ENCODE measurements at places on chromosomes 6 and 20.

DNA sequence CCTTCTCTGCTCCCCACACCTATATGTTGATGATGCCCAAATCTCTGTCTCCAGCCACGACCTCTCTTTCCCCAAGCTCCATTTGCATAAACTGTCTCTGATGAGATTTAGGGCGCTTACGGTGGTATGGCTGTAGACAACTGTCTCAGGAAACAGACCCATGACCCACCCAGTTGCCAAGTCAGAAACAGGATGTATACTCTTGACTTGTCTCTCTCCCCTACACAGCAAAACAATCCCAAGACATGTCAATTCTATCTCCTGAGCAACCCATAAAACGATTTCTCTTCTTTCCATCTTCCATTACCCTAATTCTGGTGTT lies 13.9 kb downstream of the GNL1 start:
- no peak for DNase-seq

GRCh38 chr6:24718449-24719124 lies 367 bp downstream of the C6orf62 start:
- no peak for DNase-seq

- peak; percentile 74 for DNase-seq
Observed at GRCh38 chr20:34066476-34067090, 45.5 kb downstream of the EIF2S2 start.

DNA sequence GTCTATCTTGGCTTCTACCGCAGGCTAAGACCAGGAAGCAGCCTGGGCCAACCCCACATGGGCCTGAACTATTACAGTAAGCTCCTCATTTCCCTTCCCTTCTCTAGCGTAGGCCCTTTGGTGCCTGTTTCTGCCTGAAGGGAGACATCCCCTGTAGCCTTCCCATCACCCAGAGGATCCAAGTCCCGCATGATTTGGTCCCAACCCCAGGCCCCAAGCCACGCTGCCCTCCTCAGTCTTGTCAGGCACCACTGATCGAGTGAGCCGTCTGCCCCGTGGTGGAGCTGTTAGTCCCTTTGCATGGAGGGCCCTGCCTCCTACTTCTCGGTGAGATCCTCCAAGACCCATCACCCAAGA lies 46.4 kb downstream of the EBF4 start:
- no peak for DNase-seq

DNA sequence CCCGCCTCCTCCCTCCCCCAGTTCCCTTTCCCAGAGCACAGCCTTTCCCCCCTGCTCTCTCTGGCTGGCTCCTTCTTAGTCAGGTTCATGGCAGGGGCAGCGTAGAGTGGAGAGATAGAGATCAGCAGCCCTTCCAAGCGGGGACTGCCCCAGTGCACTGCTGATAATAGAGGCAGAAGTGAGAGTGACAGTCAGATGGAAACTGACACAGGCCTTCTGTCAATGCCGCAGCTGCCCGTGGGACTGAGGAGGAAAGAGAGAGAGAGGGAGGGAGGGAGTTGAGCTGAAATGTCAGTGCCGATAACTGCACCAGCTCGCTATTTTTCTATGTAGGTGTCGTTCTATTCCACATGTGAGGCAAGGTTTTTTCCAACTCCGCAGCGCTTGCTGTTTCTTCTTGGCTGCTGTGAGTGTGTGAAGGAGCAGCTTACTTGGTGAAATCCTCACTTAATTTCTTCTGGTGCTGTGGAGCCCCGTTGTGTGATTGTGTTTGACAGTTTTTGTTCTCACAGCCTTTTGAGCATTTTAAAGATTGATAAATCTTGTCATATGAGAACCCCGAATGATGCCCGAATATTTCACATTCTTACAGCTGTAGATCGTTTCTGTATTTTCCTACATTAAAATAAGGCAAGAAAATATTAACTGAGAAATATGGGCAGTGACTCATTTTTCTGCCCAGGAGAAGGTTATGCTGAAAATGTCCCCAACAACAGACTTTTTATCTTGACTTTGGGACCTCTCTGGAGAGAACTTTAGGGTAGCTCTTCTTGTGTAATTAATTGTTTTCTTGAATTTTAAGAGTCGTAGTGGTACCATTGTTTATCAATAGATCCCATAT lies 386.4 kb upstream of the MMS22L start:
- peak; percentile 34 for DNase-seq

GRCh38 chr20:58942549-58942948 lies 38.5 kb upstream of the NELFCD start:
- DNase-seq: no peak

DNA sequence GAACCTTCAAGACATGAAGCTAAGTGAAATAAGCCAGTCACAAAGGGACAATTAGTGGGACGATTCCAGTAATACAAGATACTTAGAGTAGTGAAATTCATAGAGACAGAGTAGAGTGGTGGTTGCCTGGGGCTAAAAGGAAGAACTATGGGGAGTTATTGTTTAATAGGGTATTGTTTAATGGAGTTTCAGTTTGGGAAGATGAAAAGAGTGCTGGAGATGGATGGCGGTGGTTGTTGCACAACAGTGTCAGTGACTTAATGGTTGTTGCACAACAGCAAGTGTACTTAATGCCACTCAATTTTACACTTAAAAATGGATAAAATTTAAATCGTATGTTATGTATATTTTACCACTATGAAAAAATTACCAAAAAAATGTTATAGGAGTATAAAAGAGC lies 209.7 kb upstream of the TENT5A start:
- no peak for DNase-seq

Data from fibroblast of skin of right quadriceps (primary cell).